ENCODE measurements at places on chromosomes 11 and 22.
A peak's percentile ranks its signal among the peaks of the same experiment; 100 is the strongest.

DNA sequence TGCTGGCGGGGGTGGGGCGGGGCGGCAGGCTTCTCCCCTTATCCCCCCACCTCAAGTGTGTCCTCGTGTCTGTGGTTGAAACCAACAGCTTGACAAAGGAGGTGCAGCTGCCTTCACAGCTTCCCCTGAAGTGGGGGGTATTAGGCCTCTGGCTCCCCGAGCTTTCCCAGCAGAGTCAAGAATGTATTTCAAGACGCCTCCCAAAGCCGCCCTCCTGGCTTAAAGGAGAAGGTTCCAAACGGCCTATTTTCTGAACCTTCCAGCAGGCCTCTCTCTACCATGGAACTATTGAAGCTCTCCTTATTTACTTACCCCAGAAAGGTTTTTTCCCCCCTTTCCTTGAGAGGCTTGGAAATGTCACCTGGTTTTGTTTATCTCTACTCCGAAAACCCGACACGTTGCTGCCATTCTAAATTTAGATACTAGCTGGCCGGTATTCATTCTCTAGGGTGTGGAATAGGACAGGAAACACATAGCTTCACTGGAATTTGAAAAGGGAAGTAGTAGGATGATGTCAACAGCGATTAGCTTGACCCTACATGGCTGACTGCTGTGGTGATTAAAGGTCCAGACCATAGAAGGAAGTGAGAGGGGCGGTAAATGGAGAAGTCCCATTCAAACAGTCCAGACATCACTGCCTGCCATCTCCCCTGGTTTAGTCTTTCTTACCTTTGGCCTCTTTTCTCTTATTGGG is 671 bp upstream of the PICALM start:
- no peak for DNase-seq

DNA sequence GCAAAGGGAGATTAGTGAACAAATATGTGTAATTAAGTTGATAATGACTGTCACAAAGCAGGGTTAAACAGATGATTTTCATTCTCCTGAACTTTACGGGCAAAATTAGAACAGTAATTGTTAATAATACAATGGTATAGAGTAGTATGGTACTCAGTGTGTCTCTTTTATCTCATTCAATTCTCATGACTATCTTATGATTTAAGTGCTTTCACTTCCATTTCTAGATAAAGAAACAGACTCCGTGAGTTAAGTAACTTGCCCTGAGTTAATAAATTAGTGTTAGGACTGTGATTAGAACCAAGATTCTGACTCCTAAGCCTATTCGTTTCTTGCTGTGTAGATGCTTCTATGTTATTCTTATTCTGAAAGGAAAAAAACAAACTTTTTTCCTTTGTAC is 22.0 kb downstream of the PIH1D2 start:
- DNase-seq, result no peak

- no peak for DNase-seq
Observed at GRCh38 chr11:55942785-55943392, 6.7 kb upstream of the OR5I1 start.

DNA sequence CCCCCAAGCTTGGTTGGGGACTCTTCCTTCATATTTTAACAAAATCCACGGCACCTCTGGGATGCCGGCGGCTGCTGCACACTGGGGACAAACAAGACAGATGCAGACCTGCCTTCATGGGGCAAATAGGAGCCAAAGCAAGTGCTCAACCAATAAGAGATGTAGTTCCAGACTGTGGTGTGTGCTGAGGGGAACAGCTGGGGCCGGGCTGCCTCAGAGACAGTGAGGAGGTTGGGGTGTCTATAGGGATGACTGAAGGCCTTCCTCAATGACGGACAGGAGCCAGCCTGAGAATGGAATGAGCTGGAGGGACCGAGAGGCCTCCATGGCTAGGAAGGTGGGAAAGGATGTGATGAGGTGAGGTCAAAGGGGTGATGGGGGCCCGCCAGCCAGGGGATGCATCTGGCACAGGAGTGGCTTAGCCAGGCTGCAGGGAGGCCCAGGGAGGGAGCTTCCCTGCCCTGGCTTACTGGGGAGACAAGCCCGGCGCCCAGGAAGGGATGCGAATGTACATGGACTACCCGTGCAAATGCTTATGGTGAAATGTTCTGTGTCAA is 10.3 kb upstream of the CTSD start:
- DNase-seq, result no peak

GRCh38 chr22:33652615-33653014 is 267.7 kb downstream of the LARGE1 start:
- no peak for DNase-seq

GRCh38 chr11:134360050-134360835 is 28.5 kb downstream of the GLB1L2 start:
- DNase-seq, result peak; percentile 70

- DNase-seq, result no peak
Observed at GRCh38 chr11:121479698-121480238, 27.0 kb upstream of the SORL1-AS1 start.

Data from activated gamma-delta T cell treated with Interleukin-2 at 50 U/mL for 16 hours (primary cell).